Activated CD8-positive, alpha-beta memory T cell treated with anti-CD3 and anti-CD28 coated beads for 24 hours (primary cell): ENCODE measurements at places on chromosomes 12 and 14.

DNA sequence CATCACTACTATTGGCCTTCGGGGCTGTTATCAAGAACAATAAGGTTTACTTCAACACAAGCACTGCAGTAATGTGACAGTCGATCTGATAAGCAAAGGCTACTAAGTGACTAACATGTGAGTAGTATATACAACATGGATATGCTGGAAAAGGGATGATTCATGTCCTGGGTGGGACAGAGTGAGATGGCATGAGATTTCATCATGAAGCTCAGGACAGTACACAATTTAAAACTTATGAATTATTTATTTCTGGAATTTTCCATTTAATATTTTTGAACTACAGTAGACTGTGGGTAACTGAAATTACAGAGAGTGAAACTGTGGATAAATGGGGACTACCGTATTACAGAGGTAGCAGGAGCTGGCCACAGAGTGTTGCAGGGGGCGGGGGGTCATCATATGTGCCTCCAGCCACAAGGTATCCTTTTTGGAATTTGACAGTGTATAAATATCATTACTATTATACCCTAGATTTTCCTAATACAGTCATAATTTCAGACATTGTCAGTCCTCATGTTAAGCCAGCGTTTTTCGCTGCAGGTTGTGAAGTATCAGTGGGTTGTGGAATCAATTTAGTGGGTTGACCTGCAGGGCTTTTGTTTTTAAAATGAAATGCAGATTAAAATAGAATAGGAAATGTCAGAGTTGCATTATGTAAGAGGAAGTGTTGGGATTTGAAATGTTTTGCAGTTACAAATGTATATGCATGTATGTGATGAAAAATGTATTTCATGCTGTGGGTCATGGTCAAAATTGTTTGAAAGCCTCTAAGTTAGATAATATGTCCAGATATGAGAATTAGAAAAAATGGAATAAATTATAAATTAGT, 148.0 kb upstream of the NUDT4 start:
- DNase-seq, result no peak

GRCh38 chr12:97169889-97170567, 263.0 kb downstream of the NEDD1 start:
- no peak for DNase-seq

DNA sequence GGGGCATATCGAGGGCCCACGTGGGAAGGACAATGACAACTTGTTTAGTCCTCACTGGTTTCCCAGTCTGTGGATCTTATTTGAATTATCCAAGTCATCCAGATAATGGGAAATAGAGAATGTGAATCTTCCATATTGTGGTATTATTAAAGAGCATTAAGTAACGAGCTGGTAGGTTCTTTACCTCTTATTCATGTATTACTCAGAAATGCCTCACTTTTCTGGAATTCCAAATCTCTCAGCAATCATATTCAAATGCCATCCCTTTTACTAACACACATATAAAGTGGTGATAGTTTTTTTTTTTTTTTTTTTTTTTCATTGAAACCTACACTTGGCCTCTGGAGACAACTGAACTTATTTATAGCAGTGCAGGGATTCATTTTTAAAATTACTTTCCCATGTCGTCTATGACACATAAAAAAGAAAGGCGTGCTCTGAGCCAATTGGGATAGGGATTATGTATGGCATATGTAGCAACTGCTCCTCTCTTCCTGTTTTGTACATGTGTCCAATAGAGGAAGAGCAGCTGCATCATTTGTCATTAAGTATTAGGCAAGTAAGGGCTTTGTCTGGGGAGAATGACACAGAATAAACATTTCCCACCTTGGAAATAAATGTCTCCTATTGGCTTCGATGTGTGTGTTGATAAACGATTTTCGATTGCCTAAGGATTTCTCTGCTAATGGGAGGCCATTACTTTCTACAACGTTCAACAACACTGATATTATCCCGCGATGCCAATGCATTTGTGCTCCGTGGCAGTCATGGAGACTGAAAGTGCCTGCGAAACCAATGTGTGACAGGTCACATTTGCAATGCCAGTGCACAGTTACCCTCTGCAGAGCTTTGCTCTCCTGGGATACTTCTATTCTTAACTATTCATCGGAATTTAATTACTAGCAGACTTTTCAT, 78.6 kb upstream of the IFNG-AS1 start:
- no peak for DNase-seq

GRCh38 chr12:47819138-47819895, 386 bp downstream of the HDAC7 start:
- DNase-seq, result peak; percentile 86

DNA sequence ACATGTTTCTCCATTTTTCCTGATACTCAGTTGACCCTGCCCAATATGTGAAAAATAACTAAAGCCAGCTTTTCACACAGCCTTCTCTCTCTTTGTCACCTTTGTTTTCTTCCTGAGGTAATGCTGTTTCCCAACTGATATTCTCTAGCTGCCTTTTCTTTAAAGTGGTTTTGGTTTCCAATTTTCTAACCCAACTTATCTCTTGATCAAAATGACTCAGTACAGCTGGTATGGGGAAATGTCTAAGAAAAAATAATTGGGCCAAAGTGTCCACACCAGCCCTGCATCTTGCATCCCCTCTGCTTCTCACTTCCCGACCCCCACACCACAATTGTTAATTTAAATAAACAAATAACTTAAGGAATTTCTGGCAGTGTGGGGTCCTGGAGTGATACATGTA, 193.8 kb downstream of the SYT1 start:
- DNase-seq, result no peak

GRCh38 chr12:24768415-24768814, 180.5 kb downstream of the BCAT1 start:
- DNase-seq, result no peak

GRCh38 chr12:68406134-68406576, 74.0 kb upstream of the MDM1 start:
- no peak for DNase-seq

GRCh38 chr14:89386212-89386886, 30.7 kb downstream of the FOXN3 start:
- no peak for DNase-seq

DNA sequence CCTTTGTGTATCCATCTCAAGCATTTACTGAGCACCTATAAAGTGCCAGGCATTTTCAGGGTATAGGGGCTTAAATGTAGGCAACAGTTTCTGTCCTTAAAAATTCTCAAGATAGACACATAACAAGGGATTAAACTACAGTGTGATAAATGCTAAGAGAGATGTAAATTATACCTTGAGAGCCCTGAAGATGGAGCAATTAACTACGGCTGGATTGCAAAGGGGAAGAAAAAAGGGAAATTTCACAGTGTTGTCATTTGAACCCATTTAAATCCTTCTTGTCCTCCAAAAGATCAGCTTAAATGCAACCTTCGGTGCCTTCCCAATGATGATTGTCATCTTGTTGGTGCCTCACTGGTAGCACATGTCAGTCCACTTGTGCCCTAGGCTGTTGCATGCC, 11.5 kb upstream of the IL26 start:
- DNase-seq, result no peak

DNA sequence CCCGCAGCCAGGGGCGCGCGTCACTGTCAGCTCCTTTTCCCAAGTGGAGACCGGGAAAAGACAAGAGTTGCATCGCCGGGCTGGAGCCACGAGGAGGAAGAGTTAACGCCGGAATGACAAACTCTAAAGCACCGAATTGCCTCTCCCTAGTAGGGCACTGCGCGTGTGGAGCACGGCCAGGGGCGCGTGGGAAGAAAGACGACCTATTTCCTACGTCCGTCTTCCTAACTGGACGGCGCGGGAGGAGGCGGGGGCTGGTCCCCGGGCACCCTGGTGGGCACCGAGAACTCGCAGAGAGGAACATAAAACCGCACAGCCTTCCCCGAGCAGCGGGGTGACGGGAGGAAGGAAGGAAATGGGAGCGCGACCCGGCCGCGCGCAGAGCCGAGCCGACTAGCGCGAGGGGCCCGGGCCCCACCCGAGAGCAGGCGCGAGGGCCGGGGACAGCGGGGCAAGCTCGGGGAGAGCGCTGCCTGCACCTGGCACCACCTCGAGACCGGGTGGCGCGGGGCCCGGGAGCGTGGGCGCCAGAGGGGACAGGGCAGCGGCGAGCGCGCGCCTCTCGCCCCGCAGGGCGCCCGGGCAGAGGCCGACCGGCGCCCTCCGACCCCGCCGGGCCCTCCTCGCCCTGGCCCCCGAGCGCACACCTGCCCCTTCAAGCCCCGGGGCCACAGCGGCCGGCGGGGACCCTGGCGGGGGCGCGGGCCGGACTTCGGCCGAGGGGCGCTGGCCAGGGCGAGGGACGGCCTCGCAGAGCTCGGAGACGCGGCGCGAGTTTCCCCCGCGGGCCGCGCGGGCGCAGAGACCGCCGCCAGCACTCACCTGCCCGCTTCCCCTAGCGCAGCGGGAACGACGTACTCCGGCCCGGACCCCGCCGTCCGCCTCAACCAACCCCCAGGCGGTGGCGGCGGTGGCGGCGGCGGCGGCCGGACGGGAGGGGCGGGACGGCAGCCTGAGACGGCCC, at the start of gene SETD3:
TSS of gene SETD3 (minus strand) at position 954 of the 964 bp plus-strand sequence. CDS start 15,054 bp downstream, outside the sequence.
- DNase-seq, result peak; percentile 76

GRCh38 chr14:102593061-102593824, 794 bp downstream of the RCOR1 start:
- DNase-seq, result peak; percentile 79

DNA sequence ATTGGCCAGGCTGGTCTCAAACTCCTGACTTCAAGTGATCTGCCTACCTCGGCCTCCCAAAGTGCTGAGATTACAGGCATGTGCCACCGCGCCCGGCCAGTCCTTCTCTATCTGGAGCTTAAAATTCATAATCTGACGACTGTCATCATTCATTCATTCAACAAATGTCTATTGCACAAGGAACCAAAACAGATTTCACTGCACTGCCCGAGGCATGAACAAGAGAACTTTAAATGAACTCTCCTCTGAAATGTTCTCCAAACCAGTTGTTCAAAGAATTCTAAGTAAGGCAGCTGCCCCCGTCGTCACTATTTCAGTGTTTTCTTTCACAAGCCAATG, 44.8 kb upstream of the METAP2 start:
- no peak for DNase-seq

- no peak for DNase-seq
These were observed 119.1 kb upstream of the ATXN7L3B start for GRCh38 chr12:74418573-74418972.

- DNase-seq, result no peak
These were observed 5.7 kb upstream of the KLRK1 start for GRCh38 chr12:10395390-10395998.

DNA sequence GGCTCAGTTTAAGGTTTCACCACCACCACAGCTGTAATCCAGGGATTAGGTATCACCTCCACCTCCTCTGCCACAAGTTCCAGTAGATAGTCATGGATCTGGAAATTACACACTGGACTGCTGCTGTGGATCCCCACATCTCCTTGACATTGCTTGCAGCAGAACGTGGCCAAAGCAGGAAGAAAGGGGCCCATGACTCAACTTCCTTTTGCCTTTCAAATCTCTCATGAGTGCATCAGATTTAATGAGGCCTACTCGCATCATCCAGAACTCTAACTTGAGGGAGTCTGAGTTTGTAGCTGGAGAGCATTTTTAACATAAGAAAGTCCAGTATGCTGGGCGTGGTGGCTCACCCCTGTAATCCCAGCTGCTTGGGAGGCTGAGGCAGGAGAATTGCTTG, 29.2 kb upstream of the TMED10 start:
- no peak for DNase-seq
